Activated T-cell treated with anti-CD3 and anti-CD28 coated beads, Interleukin-2, amount 50 U/mL, for 24 hours (primary cell): ENCODE measurements at places on chromosomes 3 and 15.

GRCh38 chr15:51775967-51776816, 24.8 kb downstream of the TMOD2 start:
- peak; percentile 45 for DNase-seq

DNA sequence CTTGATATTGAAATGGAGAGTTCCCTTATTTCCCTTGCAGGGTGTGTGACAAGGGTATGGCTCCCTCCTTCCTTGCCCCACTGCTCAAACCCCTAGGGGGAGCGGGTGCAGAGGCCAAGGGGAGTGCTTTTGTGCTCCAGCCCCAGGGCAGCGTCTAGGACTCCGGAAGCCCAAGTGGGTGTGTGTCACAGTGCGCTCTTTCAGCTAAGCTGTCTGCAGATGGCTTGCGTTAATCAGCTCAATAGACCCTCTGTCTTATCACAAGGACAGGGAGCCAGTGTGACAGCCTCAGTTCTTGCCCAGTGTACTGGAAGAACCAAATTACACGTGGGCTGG, 523.6 kb upstream of the LMCD1 start:
- DNase-seq, result no peak

GRCh38 chr3:120568598-120568997, 27.5 kb upstream of the NDUFB4 start:
- DNase-seq, result no peak

DNA sequence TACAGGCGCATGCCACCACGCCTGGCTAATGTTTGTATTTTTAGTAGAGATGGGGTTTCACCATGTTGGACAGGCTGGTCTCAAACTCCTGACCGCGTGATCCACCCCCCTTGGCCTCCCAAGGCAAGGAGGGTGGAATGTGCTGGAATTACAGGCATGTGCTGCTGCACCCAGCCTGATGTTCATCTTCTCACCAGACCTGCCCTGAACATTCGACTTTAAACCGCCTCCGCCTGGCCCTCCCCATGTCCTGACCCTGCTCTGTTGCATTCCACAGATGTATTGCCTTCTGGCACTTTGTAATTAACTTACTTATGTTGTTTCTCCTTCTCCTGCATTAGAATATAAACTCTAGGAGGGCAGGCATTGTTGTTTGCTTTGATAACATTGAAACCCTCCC, 102.1 kb downstream of the LINGO1 start:
- no peak for DNase-seq

GRCh38 chr3:191240486-191240885, 41.4 kb downstream of the OSTN start:
- DNase-seq, result no peak

- no peak for DNase-seq
These were observed 43.4 kb upstream of the CLRN1 start for GRCh38 chr3:151015767-151016477.

- DNase-seq, result no peak
These were observed 173.6 kb downstream of the P3H2 start for GRCh38 chr3:189947068-189947467.

DNA sequence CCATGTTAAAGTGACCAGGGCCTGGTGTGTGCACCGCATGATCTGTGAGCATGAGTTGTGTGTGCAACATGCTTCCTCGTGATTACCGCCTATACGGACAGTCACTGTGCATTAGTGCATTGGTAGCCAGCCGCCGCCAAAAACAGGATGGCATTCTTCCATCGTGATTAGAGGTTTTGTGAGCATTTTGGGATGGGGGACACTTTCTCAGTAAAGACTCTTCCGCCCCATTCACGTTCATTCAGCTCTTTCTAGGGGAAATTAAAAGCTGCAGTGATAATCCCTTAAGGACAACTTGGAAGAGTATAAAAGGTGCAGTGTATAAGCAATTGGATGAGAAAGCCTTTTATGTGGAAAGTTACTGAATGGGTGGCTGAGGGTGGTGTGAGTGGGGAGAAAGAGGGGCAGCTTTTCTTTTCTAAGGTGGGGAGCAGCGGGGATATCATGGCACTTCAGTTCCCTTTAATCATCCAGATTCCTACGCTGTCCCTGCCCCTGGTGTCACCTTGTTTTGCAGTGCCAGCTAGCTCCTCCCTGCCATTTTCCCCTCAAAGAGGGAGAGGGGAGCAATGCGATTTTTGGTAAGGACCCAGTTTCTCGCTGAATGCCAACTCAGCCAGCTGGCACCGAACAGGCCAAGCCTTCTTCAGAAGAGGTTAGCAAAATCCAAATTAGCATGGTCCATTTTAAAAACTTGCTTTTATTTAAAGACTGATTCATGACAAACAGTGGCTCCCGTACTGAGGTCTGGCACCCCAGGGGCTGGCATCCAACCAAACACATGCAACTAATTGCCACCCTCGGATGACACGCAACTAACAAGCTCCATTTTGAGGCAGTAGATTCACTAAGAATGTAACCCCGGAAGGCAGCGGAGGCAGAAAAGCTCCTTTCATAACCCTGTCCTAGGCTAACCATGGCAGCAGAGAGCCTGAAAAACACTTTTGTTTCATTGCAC, 447.8 kb downstream of the FHIT start:
- DNase-seq, result no peak

DNA sequence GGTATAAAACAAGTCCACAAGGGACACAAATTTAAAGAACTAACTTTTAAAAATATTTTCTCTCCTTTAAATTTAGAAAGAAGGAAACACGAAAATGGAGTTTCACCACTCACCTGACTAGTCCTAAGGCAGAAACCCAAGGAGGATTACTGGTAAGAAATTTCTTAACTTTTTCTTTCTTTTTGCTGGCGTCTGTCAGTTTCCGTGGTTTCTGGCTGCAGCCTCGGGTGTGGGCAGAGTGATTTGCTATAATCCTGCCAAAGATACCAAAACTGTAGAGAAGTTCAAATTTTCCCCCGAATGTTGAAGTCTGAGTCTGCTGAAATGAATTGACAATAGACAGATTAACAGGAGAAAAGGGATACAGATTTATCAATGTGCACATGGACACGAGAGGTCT, 843.6 kb upstream of the ALCAM start:
- no peak for DNase-seq

GRCh38 chr15:99163271-99164062, 58.6 kb downstream of the SYNM start:
- DNase-seq, result no peak

DNA sequence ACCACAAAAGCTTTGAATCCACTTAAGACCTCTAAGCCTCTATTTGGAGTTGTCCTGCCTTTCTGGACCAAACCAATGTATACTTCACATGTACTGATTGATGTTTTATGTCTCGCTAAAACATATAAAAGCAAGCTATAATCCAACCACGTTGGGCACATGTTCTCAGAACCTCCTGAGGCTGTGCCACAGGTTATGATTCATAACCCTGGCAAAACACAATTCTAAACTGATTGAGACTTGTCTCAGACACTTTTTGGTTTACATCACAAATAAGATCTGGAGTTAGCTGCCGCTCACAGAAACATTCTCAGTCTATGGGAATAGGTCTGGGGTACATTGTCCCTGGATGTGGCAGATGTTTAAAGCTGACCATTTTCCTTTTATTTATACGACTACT, 53.4 kb upstream of the EPHA6 start:
- DNase-seq, result no peak

DNA sequence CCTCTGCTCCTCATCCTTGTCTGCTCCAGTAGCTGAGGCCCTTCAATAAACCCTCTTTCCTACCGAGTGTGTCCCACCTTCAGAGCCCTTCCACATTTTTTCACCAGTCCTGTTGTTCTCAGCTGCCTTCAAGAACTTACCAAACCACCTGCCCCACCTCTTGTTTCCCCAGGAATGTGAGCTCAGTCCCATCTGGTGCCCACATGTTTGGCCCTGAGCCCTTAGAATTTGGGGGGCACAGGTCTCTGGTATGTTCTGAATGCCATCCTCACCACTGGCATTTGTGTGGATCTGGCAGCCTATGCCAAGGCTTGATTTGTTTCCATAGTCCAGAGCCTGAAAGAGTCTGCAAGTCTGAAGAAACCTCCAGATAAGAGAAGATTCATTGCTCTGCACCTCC, 315.2 kb upstream of the PPP2R3A start:
- no peak for DNase-seq

- no peak for DNase-seq
These were observed 116.7 kb downstream of the ADCY5 start for GRCh38 chr3:123332124-123332641.

GRCh38 chr3:172065967-172066762, 26.8 kb downstream of the FNDC3B start:
- DNase-seq, result no peak
